Thyroid gland (tissue), 4 donors: ENCODE measurements at places on chromosomes 5 and 9.

DNA sequence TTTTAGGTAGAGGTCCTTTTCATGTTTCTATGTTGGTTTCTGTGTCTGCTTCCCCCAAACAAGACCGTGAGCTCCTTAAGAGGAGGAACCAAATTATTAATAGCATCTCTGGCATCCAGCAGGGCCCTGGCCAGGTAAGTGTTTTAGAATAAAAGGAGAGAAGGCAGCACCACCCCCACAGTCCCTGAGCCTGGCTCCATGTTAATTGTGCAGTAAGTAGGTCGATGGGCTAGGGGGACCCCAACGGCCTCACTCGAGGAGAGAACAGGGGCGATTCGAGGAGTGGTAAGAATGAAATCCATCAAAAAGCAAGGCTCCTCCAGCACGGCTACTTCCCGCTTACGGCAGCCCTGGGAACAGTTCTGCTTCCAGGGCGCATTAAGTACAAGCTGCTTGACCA is 67.0 kb downstream of the GABBR2 start:
- no peaks in the 10 kb centered on the region for H3K27me3 ChIP-seq
- H3K27ac ChIP-seq: no peak overlapping the region
- H3K4me1 ChIP-seq: no peaks in the 10 kb centered on the region
- no peak overlapping the region for H3K4me3 ChIP-seq
- no peaks in the 10 kb centered on the region for H3K36me3 ChIP-seq
- no peak for DNase-seq

DNA sequence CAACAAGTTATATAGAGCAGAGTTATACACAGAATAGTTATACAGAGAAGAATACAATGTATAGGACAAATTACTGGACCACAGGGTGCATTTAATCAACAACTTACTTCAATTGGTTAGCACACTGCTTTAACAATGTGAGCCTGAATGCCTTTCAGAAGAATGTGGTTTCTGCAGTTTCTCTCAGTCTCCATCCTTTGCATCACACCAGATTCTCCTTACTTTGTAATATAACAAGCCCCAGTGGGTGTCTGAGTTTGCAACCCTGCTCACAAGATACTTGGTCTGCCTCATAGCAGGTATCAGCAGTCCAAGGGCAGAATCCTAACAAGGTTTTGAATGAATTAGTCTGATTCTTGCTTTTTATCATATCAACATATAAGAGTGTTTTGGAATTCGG is 114.6 kb downstream of the GABRB2 start:
- H3K4me1 ChIP-seq: no peaks in the 10 kb centered on the region
- H3K27me3 ChIP-seq: no peaks in the 10 kb centered on the region
- no peak overlapping the region for H3K4me3 ChIP-seq
- H3K36me3 ChIP-seq: no peaks in the 10 kb centered on the region

- H3K27ac ChIP-seq: peak overlapping the region; percentile 98
- H3K4me1 ChIP-seq: peaks cover 20% of the 10 kb centered on the region
- peak overlapping the region; percentile 72 for H3K4me3 ChIP-seq
- H3K36me3 ChIP-seq: no peaks in the 10 kb centered on the region
- DNase-seq: no peak
Observed at GRCh38 chr9:111036946-111037345, 1.3 kb downstream of the LPAR1 start.

GRCh38 chr9:137034039-137034708 is 2.3 kb upstream of the FUT7 start:
- peak overlapping the region; percentile 49 for H3K27ac ChIP-seq
- no peaks in the 10 kb centered on the region for H3K27me3 ChIP-seq
- no peak overlapping the region for H3K4me3 ChIP-seq
- peaks cover 29% of the 10 kb centered on the region for H3K4me1 ChIP-seq
- DNase-seq: no peak
- H3K36me3 ChIP-seq: peaks cover under 1% of the 10 kb centered on the region

DNA sequence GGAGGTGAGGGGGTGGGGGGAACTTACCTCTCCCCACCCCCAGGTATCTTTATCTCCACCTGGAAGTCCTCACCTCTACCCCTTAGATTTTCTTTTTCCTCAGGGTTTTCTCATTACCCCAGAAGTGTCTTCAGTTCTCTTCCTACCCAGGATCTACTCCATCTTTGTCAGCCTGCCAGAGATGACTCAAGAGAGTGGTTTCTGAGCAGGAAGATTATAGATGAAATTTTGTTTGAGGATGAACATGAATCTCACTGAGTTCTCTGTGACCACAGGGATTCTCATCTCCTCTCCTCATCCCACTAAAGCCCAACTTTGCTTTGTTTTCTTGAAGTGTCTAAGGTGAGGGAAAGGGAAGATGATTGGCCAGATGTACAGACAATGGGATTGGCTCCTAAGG is 5.2 kb upstream of the HINT2 start:
- no peak for DNase-seq
- H3K4me1 ChIP-seq: no peaks in the 10 kb centered on the region
- no peaks in the 10 kb centered on the region for H3K36me3 ChIP-seq
- no peak overlapping the region for H3K27ac ChIP-seq
- H3K27me3 ChIP-seq: no peaks in the 10 kb centered on the region
